Sigmoid colon (tissue), 7 donors: ENCODE measurements at places on chromosomes 13 and 19.
A peak's percentile ranks its signal among the peaks of the same experiment; 100 is the strongest.

DNA sequence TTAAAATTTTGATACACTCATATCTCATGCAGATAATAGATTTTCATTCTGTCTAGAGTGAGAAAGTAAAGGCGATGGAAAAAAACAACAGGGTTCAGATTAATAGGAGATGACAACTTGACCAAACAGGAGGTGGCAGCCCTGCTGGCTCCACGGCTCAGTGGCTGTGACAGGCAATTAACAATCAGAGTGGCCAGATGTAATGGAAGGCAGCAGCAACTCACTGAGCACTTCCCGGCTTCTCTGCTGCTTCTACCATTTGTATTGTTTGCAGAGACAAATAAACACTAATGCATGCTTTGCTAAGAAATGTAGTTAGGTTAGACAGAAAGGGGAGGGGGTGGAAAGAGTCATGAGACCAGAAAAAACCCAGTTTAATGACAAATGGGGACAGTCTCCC, 473.0 kb upstream of the SLC10A2 start:
- no peak overlapping the region for H3K27ac ChIP-seq
- H3K36me3 ChIP-seq: no peaks in the 10 kb centered on the region
- DNase-seq: no peak
- no peak overlapping the region for H3K4me3 ChIP-seq
- H3K27me3 ChIP-seq: no peaks in the 10 kb centered on the region
- no peaks in the 10 kb centered on the region for H3K4me1 ChIP-seq

GRCh38 chr13:52832313-52832712, 16.1 kb downstream of the PCDH8 start:
- H3K27ac ChIP-seq: no peak overlapping the region
- DNase-seq: no peak
- H3K4me1 ChIP-seq: no peaks in the 10 kb centered on the region
- no peak overlapping the region for H3K4me3 ChIP-seq
- H3K36me3 ChIP-seq: no peaks in the 10 kb centered on the region
- H3K27me3 ChIP-seq: no peaks in the 10 kb centered on the region

DNA sequence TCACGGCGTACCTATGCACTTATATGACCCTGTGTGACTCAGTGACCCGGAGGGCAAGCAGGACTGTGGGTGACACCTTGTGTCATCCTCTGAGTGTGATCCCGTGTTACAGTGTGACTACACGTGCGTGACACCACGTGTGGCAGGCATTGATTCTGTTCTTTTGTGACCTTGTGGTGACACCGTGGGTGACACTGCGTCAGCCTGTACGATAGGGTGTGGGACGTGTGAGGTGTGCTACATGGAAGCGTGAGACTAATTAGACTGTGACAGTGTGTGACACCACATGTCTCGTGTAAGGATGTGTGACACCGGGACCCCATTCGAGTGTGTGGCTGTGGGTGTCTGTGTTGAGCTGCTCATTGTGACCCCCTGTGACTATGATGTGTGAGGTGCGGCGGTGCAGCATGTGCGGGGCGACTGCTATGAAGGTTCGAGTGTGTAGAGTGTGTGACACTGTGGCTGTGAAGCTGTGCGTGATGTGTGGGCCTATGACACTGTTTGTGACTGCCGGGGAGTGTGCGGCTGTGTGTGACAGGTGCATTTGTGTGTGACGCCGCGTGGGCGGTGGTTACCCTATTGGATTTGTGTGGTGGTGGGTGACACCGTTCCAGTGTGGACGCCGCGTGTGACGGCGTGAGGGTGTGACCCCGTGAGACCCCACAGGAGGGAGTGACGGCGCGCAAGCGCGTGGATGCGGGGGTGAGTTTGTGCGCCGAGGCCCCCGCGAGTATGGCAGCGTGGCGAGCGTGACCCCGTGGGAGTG, 399 bp upstream of the SPTBN4 start:
- peak; percentile 76 for DNase-seq
- H3K36me3 ChIP-seq: no peaks in the 10 kb centered on the region
- no peaks in the 10 kb centered on the region for H3K27me3 ChIP-seq
- peak overlapping the region; percentile 66 for H3K4me3 ChIP-seq
- peaks cover 34% of the 10 kb centered on the region for H3K4me1 ChIP-seq

DNA sequence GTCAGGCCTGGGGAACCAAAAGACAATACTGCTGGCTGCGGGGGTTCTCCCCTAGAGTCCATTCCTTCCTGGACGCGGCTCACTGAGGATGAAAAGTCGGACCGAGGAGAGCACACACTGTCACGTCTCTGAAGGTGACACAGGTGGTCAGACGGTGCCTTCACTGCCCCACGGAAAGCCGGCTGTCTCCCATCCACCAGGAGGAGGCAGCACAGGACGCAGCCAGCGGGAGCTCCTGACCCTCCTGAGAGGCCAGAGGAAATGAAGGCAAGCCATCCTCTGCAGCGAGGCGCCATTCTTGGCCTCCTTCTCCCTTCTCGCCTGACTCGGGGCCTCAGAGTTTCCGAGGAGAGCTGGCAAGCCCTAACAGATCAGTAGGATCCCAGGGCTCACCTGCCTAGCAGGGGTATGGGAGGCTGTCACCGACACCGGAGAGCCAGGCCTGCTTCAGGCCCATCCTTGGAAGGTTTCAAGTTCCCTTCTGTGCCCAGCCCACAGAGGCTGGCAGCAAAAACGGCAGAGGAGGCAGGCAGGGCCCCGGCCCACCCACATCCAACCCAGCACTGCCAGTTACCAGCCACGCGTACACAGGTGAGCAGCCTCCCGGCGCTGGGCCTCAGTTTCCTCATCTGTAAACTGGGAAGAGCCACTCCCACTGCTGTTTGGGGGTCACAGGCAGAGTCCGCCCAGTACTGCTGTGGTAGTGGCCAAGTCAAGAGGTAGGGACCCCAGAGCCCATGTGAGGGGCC, 4.5 kb downstream of the REXO1 start:
- H3K27ac ChIP-seq: no peak overlapping the region
- peaks cover 73% of the 10 kb centered on the region for H3K4me1 ChIP-seq
- H3K27me3 ChIP-seq: no peaks in the 10 kb centered on the region

- H3K4me3 ChIP-seq: no peak overlapping the region
- peak; percentile 57 for DNase-seq
- no peaks in the 10 kb centered on the region for H3K4me1 ChIP-seq
Observed at GRCh38 chr19:16914421-16914820, 25.6 kb downstream of the F2RL3 start.
